ENCODE measurements at places on chromosomes 1 and 21.

GRCh38 chr1:188117436-188117835, 1288.7 kb downstream of the PLA2G4A start:
- DNase-seq, result no peak

DNA sequence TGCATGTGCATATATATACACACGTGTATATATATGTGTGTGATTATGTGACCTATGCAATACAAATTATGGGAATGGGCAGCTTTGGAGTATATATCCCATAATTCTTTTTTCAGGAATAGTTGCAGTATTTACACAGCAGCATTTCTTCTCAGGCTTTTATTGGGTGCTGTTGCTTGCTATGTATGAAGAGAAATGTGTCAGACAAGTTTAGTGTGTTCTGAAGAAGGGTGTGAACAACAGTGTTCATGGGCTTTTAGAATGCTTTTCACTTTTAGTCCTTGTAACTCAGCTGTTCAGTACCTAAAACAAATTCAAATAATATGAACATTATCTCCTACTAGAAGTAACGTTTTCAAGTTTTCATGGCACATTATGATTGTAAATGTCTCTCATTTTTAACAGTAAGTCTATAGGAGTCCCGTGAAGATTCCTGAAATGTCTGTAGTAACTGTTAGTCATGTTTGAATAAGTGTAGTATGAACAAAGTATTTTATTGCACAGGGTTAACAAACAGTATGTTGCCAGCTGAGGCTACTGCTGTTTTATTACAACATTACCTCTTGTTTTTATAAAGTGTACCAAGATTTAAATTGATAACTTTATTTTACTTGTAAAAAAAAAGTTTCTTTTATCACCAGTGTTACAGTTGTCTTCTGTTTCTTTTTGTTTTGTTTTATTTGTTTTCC, 42.5 kb downstream of the TMED5 start:
- no peak for DNase-seq

DNA sequence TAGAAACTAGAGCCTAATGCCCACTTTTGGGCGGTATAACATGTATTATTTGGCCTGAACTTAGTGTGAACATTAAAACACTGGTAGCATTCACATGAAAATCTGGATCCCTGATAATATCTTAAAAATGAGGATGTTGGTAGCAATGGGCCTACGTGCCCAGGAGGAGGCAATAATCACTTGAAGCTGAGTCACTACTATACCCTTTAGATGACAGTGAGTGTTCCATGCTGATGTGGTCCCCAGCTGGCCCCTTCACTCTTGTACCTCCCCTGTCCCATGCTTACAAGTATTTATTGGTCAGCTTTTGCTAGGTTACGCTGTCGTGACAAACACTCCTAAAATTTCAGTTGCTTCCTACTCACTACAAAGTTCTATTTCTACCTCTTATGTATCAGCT, 23.0 kb upstream of the POU2F1 start:
- no peak for DNase-seq

- no peak for DNase-seq
These were observed 78.5 kb downstream of the ITPKB start for GRCh38 chr1:226660410-226661182.

DNA sequence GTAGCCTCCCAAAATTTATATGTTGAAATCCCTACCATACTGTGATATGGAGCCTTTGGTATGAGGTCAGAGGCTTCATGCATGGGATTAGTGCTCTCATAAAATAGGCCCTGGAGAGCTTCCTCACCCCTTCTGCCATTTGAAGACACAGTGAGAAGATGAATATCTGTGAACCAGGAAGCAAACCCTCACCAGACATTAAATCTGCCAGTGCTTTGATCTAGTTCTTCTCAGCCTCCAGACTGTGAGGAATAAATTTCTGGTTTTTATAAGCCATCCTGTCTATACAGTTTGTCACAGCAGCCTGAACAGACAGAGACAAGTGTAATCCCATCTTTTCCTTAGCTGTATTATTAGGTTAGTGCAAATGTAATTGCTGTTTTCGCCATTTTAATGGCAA, 88.4 kb downstream of the OLFML2B start:
- no peak for DNase-seq

GRCh38 chr1:53470155-53470554, 11.0 kb downstream of the DMRTB1 start:
- DNase-seq, result peak; percentile 76

GRCh38 chr1:230121950-230122349, 54.9 kb downstream of the GALNT2 start:
- DNase-seq, result no peak

- DNase-seq, result peak; percentile 23
These were observed 140.5 kb downstream of the IFI44 start for GRCh38 chr1:78790174-78790573.

GRCh38 chr21:35059742-35060141, 10.6 kb upstream of the RUNX1 start:
- DNase-seq, result peak; percentile 52

GRCh38 chr1:157162345-157162744, 24.1 kb upstream of the ETV3 start:
- DNase-seq, result no peak

DNA sequence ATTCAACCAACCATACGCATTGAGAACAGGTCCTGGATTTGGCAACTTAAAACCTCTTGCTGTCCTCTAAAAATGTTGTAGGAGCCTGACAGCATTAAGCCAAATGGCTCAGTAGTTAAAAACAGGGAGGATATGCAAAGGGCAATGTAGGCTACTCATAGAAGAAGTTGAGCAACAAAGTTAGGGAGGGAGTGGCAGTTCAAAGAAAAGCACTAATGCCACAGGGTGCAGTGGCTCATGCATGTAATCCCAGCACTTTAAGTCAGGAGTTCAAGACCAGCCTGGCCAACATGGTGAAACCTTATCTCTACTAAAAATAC, 92.9 kb upstream of the ERG start:
- DNase-seq, result no peak

DNA sequence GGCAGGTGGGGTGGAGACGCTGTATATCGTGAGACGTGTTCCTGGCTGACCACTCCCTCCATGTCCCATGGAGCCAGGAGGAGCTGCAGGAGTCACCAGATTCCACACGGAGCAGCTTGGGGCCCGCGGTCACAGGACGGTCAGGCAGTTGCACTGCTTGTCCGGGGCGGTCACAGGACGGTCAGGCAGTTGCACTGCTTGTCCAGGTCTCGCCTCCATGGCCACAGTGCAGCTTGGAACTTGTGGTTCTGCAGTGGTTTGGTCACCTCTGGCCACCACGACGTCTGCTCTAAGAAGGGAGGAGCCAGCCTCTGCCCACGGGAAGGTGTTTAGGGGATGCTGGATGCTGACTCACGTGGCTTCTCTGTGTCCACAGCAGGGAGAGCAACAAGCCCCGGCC, 33.0 kb downstream of the SLX9 start:
- DNase-seq, result no peak

GRCh38 chr1:35866991-35867390, 16.0 kb upstream of the AGO1 start:
- no peak for DNase-seq

GRCh38 chr21:31316488-31317169, 27.4 kb downstream of the TIAM1 start:
- DNase-seq, result peak; percentile 26

DNA sequence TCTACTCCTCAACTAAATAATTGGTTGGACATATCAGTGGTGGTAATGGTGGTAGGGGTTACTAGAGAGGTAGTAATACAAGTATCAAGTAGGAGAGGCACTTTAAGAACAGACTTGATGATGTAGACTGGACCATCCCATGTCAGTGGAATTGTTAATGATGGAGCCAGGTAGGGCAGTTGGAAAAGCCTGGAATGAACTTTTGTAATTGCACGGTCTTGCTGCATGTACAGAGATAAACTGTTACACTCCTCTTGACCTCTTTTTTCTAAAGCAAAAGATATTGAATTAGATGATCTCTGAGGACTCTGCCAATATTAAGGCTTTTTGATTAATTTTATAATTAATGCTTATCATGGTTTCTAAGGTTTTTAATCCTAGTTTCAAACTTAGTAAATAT, 5.8 kb downstream of the HMGCS2 start:
- no peak for DNase-seq

- DNase-seq, result no peak
These were observed 64.3 kb upstream of the LRRC8B start for GRCh38 chr1:89460325-89460724.

DNA sequence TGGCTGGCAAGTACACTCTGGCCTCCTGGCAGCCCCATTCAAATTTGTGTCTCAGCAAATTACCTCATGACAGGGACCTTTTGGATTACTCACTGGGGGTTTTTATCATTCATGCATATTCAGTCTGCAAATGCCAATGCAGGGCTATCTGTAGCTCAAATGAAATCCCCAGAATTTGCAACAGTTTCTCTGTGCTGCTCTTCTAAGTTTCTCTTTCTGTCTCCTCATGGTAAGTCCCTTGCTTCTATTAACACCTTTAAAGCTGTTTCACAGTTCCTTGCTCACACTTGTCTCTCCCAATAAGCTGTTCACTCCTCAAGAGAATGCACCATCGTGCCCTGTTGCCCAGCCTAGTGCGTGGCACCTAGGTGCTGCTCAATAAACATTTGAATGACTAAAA, 3.3 kb upstream of the FAM78B start:
- DNase-seq, result no peak

DNA sequence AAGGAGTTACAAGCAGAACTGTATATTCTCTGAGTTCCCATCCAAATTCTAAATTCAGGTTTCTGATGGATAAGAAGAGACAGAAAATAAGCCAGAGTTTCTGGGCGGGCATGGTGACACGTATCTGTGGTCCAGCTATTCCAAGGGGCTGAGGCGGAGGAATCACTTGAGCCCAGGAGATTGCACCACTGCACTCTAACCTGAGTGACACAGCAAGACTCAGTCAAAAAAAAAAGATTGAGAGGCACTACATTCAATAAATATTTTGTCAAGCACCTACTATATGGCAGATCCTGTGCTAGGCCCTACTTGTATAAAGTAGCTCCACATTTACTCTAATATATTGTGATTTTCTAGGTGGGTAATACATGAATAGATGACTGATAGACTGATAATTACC, 6.4 kb upstream of the FRRS1 start:
- DNase-seq, result no peak

GRCh38 chr1:223711173-223711572, 1.2 kb upstream of the CAPN2 start:
- DNase-seq, result no peak

GRCh38 chr1:116987256-116987555, 14.4 kb upstream of the CD101 start:
- no peak for DNase-seq

- DNase-seq, result no peak
These were observed 8.6 kb downstream of the NR5A2 start for GRCh38 chr1:200035956-200036618.

GRCh38 chr1:223707256-223708000, 4.9 kb upstream of the CAPN2 start:
- peak; percentile 100 for DNase-seq

GRCh38 chr1:115432061-115432460, 94.0 kb upstream of the NGF start:
- peak; percentile 83 for DNase-seq

DNA sequence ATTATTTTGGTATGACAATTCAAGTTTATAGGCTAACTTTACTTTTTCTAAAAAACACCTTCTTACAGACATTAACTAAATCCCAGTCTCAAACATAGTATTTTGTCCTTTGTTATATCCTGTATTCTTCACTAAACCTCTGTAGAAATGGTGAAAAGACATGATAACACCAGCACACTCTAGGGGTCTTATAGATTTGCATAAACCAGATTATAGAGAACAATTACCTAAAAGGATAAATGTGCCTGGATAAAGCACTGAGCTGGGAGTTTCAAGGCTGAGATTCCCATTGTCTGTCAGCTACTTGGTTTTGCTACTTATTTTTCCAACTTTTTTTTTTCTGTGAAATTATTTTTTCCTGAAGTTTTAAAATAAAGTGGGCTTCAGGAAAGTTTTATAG, 1288.6 kb upstream of the TMPRSS15 start:
- DNase-seq, result no peak

DNA sequence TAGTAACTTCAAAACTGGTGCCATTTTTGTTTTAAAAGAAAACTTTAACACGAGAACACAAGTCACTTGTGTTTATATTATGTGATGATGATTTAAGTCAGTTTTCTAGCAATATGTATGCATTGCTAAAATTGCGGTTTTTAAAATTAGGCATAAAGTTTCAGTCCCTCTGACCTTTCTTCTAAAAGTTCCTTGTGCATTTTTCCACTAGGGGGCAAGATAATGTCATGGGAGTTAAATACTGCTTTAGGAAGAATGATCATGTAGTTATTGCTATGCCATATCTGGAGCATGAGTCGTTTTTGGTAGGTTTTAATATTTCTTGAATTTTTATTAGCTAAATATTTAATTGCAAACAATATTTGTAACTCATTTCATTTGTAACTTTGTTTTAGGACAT, 10.7 kb downstream of the CDC7 start:
- peak; percentile 54 for DNase-seq

DNA sequence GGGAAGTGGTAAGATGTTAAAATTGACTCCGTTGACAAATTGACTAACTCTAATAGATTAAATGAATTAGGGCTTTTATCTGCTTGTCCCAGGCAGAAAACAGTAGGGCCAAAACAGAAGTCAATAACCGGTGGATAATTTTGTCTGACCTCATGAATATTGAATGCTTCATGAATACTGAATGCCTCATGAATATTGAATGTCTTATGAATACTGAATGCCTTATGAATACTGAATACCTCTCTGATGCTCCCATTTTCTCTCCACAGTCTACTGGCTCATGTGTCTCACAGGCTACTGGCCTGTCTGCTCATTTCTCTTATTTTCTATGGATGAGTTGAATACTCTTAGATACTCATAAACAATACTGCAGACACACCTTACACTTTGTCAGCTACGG, 56.0 kb downstream of the POFUT2 start:
- no peak for DNase-seq

GRCh38 chr1:53166366-53166765, 23.9 kb upstream of the SLC1A7 start:
- DNase-seq, result no peak

- DNase-seq, result no peak
These were observed 28.9 kb downstream of the TAS1R2 start for GRCh38 chr1:18830596-18830995.

DNA sequence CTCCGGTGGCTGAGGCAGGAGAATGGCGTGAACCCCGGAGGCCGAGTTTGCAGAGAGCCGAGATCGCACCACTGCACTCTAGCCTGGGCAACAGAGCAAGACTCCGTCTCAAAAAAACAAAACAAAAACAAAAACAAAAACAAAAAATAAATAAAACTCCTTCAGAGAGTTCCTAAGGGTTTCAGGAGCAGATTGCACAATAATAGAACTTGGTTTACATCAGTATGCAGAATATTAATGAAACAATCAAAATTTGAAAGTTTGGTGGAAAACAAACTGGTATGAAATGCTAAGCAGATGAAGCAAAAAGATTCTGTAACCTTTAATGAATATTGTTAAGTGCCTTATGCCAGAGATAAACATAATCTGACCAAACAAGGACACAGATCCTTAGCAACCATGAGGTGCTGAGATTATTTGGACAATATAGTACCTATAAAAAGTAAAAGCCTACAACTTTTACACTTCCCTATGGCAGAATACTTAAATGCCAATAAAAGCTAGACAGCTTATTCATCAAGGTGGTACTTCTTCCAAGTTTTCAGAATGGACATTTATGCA, 41.2 kb downstream of the SLC25A24 start:
- no peak for DNase-seq
